ENCODE measurements at places on chromosomes 12 and 14.

DNA sequence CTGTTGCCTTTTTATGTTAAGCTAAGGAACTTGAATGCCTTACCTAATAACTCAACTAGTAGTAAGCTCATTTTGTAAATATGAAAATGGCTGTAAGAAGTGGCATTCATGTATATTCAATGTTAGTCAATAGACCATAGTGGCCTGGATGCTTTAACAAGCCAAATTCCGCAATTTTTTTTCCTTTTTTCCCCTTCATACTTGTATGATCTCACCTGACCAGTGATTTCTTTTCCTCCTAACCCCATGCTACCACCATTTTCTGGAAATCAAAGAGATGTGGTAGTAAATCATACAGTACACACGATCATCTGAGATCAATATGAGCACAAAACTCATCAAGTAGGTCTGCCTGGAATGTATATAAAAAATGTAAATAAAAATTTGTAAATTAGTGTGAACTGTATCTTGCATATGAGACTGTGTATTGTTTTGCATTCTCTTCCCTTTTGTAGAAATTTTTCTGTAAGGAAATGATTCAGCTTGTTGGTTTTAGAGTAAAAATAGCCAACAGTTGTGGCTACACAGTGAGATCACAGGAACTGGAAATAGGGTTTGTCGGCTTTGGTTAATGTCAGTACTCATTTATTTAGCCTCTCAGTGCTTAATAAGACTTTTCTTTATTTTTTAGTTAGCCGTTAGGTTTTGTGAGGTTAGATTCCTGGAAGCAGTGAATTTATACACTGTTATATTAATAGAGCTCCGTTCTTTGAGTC, 62.5 kb downstream of the ETNK1 start:
- no peak for DNase-seq

DNA sequence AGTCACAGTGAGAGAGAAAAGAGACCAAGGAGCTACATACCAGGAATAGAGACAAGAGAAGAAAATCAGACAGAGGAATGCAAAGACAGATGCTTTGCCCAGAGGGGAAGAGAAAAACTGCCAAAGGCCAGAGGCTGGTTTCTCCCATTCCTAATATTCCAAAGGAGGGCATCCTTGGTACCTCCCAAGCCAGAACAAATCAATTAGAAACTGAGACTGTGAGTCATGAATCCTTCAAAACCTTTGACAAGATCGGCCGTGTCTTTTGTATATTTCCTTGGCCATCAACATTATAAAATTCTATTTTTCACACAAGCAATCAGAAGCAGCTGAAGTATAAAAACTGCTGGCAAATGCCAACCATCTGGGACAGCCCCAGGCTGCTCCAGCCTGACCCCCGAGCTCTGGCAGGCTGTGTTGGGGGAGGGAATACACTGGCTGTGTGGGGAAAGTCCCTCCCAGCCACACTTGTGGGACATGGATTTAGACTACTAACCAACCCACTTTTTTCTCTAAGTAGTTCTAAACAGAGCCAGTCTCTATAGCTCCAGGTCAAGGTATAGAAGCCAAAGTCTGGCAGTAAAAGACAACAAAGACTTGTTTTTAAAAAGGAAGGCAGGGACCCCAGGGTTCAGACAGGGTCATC, 13.7 kb downstream of the POMT2 start:
- DNase-seq = no peak

DNA sequence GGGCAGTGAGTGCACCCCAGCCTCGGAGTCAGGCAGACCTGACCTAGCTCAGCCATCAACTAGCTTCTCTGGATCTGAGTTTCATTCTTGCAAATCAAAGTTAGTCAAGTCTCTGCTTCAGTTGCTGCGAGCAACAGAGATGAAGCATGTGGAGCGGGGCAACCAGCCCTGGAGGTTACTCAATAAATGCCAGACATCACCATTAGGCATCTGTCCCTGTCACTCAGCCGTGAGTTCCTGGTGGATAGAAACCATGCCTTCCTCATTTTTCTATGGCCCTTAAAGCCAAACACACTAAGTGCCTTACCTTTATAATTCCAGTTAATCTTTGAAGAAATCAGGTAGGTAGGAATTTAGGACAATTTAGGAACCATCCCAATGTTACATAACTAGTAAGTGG, 19.3 kb downstream of the RFX4 start:
- no peak for DNase-seq

GRCh38 chr12:76746516-76746915, 17.4 kb upstream of the ZDHHC17 start:
- DNase-seq = no peak

- DNase-seq = no peak
Observed at GRCh38 chr14:75837151-75837787, 144.5 kb downstream of the TGFB3 start.

DNA sequence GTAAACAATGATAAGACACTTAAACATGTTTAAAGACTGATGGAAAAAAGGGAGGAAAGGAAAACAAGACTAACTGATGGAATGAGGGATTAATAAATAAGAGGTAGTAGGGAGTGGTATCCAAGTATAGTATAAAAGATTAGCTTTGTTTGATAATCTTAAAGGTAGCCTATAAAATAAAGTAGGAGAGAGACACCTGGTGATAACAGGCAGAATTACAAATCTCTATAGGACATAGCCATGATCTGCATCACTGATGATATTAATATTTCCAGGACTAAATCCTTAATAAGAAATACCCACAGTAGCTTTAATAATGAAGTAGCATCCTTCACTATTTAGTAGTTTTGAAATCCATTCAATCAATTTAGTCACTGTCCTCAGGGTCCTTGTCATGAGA, 30.4 kb downstream of the DLGAP5 start:
- no peak for DNase-seq

GRCh38 chr12:54759751-54760150, 94.6 kb upstream of the MUCL1 start:
- DNase-seq = no peak
